CD4-positive, alpha-beta T cell treated with Interleukin-17A for 1 hour (primary cell): ENCODE measurements at places on chromosomes 2 and 18.
A peak's percentile ranks its signal among the peaks of the same experiment; 100 is the strongest.

DNA sequence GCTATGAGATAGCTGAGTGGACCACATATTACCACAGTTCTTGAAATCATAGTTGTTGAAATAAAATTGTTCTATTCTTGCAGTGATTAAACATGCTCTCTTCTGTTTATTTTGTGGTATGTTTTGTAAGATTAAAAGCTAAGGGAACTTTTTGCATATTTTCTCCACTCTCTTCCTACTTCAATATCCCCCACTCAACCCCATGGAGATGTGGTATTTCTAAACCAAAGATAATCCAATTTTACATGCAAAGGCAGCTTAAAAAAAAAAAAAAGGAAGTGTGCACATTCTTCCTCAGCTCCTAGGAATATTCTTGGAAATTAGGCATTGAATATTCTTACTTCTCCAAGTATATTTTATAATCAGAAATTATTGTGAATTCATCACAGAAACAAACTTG, 15.0 kb upstream of the PAX3 start:
- no peak for DNase-seq

DNA sequence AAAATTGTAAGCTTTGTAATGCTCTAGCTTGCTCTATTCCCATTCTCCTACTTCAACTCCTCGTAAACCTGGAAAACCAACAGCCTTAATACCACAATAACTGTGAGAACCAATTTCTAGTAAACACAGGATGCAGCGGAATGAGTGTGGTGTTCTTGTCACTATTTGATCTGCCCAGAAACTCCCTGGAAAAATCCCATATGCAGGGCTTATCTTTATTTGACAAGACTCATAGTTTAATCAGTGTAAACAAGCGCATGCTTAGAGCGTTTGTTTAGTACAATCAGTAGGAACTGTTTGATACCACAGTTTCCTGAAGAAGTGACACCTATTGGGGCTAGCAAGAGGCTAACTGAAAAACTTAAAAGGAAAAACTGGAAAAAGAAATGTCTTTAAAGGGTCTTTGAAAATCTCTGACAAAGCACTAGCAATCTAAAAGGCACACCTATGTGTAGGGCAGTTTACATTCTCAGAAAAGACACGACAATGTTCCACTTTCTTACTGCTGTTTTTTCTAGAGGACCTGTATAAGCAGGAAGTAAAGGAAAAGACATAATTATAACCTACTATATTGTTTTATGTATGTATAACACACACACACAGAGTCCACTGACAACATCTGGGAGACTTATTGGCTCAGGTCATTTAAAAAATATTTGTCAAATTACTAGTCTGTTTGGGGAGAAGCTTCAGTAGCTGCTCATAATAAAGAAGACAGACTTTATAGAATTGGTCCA, 241.4 kb upstream of the KLHL14 start:
- no peak for DNase-seq

DNA sequence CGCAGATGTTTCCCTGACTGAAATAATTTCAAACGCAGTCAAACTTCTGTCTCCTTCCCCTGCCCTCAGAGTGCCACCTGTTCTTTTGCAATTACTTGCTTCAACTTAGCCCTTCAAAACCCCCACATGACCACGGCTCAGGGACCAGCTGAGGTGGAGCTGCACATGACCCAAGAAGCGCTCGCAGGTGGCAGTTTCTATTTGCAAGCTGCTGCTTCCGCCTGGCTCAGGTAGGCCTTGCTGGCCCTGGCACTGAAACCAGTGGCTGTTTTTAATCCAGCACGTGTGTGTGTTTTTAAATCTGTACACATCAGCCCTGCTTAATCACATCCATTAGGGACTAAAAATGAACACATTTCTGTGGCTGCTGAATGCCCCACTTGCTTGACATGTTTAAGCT, 95.3 kb downstream of the CCDC93 start:
- no peak for DNase-seq

DNA sequence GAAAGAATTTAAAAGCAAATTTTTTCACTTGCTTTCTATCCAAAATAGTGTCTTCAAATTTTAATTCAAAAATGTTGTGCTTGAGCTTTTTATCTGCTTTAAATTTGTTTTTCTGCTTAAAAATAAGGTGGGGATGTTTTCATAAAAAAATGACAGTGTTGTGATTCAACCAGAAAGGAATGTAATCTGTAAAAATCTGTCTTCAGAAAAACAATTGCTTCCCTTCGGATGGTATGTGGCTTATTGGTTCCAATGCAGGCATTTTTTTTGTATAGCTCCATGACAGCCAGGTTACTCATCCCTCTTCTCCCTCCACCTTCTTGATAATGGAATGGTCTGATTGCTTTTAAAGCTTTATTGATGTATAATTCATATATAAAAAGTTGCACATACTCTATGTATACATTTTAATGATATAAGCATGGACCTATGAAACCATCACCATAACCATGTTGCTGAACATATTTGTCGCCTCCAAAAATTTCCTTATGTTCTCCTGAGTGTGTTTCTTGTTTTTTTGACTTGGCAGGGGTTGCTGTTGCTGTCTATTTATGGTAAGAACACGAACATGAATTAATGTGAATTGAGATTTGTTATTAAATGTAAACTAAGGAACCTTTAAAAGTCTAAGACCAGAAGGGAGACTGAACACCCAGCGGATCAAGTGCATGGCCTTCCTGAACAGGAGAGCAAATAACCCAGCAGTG, 363.7 kb upstream of the SPHKAP start:
- DNase-seq, result no peak

GRCh38 chr18:75035928-75036327, 173.0 kb downstream of the PTGR3 start:
- no peak for DNase-seq

- DNase-seq, result peak; percentile 76
Measured at GRCh38 chr2:10668402-10669012, 21.3 kb downstream of the NOL10 start.

- DNase-seq, result no peak
Measured at GRCh38 chr2:26957534-26957933, 12.9 kb upstream of the MAPRE3 start.

- DNase-seq, result no peak
Measured at GRCh38 chr18:79322441-79322840, 73.3 kb upstream of the NFATC1 start.

DNA sequence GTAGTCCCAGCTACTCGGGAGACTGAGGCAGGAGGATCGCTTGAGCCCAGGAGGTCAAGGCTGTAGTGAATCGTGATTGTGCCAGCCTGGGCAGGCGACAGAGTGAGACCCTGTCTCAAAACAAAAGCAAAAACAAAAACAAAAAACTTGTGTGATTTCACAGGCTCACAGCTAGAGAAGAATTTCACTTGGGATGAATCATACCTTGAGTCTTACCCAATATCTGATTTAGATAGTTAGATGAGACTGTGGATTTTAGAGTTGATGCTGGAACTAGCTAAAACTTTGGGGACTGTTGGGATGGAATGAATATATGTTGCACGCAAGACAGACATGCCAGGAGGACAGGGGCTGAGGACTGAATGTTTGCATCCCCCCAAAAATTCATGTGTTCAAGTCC, 4.4 kb downstream of the ANKRD29 start:
- DNase-seq, result no peak

- no peak for DNase-seq
Measured at GRCh38 chr18:46257366-46257765, 153.2 kb downstream of the HAUS1 start.

DNA sequence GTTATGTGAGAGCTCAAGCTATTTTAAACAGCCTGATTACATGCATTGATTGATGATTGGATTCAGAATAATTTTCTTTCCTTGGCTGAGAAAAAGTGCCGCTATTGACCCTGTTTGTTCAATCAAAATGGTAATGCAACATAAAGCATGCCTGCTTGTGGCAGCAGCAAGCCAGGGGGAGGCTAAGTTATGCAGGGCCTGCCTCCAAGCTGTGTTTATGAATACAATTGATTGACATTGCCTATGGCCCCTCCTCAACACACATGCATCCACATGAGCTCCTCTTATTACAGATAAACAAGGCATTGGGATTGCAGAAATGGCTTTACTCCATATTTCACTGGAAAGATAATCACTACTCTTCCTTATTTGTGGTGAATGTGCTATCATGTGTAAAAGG, 395.6 kb downstream of the TDRD15 start:
- no peak for DNase-seq

DNA sequence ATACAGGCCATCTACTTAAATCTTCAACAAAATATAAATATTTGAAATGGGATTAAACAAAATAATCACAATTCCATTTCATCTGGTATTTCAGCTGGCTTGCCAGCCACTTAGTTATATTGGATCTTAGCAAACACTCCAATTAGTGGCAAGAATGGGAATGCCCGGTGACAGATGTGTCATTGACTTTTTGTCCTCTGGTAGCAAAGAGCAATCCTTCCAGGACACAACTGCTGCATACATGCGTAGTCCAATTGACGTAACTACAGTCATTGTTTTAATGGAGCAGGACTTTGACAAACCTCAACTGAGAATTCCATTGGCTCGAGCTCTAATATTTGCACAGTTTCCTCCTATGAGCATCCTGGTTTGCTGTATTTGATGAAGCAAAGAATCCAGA, 69.9 kb downstream of the RNF152 start:
- DNase-seq, result no peak

DNA sequence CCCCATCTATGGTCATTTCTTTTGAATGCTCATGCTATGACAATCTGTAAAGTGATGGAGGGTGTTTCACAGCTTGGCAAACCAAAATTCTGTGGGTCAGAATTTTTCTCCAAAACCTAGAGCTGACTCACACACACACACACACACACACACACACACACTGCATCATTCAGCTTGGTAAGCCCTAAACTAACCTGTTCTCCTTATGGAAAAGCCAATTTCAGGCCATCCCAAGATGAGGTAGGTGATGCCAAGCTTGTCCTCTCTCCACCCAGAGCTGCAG, 45.0 kb upstream of the NRP2 start:
- DNase-seq, result no peak

- no peak for DNase-seq
Measured at GRCh38 chr2:41400088-41400665, 647.6 kb upstream of the PKDCC start.

DNA sequence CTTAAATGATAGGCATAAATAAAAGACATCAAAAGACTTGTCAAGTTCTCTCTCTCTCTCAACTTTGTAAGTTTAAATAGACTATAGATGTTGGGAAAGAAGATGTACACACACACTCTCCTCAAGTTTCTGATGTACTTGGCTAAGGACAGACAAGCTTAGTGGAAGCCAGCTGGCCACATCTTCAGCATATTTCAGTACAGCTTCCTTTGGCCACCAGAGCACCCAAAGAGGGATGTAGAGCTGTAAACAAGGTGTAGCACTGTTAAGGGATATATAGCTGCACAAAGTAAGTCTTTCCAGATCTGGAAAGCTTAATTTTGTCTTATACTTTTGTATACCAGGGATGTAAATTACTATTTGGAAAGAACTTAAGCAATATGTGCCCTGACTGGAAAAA, 64.3 kb upstream of the MSTN start:
- DNase-seq, result no peak

DNA sequence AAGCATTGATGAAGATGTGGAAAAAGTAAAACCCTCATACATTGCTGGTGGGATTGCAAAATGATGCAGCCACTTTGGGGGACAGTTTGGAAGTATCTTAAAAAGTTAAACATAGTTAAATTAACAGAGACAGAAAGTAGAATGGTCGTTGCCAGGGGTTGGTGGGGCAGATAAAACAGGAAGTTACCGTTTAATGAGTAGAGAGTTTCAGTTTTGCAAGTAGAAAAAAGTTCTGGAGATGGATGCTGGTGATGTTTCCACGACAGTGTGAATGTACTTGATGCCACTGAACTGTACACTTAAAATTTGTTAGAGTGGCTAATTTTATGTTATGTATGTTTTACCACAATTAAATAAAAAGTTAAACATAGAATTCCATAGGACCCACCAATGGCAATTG, 44.5 kb upstream of the EGR4 start:
- no peak for DNase-seq

DNA sequence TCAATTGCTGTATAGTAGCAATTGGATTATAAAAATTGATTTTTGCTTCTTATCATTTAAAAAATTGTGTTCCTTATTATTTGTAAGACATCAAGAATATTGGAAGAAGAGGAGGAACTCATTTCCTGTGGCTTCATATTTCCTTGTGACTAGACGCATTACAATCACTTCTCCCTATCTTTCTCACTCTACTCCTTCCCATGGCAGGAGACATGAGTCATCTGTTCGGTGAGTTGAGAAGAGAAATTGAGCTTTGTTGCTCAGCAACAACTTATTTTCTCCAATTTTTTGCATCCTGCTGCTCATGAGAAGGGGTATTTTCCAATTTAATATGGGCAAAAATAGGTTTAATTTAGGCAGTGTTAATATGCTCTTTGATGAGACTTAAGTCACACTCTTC, 1783.9 kb downstream of the SUCLG1 start:
- DNase-seq, result no peak

GRCh38 chr2:162234620-162235462, 8.4 kb downstream of the FAP start:
- DNase-seq, result no peak

- DNase-seq, result no peak
Measured at GRCh38 chr2:136141510-136142149, 23.7 kb upstream of the CXCR4 start.

GRCh38 chr2:8334866-8335325, 347.0 kb upstream of the ID2 start:
- no peak for DNase-seq

- no peak for DNase-seq
Measured at GRCh38 chr2:179104736-179105135, 54.8 kb upstream of the CCDC141 start.

GRCh38 chr2:130152816-130153595, 8.1 kb upstream of the CCDC74B start:
- no peak for DNase-seq

- no peak for DNase-seq
Measured at GRCh38 chr2:43461453-43462073, 134.3 kb downstream of the THADA start.

DNA sequence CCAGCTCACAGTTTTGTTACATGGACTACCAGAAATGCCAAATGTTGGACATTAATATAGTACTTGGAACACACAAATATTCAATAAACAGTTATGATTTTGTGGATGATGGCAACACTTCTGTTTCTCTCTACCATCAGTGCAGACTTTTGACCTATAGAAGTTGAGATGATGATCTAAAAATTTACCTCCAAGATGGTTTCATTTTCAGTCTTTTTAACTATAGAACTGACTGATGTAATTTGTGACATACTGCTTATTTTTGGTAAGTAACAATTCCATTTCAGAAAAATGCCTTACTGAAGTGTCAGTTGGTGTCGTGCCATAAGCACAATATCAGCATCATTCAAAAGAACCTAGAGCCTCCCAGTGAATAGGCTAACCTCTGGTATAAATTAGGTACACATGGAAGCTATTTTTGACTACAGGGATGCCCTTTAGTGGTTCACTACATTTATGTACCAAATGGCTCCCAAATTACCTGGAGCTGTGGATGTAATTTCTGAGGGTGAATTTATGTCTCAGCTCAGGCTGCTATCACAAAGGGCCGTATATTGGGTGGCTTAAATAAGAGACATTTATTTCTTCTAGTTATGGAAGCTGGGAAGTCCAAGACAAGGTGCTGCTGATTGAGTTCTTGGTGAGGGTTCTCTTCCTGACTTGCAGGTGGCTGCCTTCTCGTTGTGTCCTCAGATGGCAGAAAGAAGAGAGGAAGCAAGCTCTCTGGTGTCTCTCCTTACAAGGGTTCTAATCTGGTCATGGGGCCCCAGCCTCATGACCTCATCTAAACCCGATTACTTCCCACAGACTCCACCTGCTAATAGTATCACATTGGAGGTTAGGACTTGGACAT, 66.5 kb downstream of the ALPK2 start:
- no peak for DNase-seq

- DNase-seq, result no peak
Measured at GRCh38 chr2:223058952-223059716, 7.1 kb downstream of the KCNE4 start.

GRCh38 chr2:96537066-96537733, 648 bp downstream of the ARID5A start:
- DNase-seq, result peak; percentile 93
